Renal cortical epithelial cell (primary cell): ENCODE measurements at places on chromosomes 12 and 14. TPM values are rescaled to one million over a fixed set of nuclear protein-coding genes. Genes with fewer than 3 reads are reported as not detected.

The CPNE6 gene
- not detected in 2 replicates for total RNA-seq

The NKX2-8 gene
- total RNA-seq = not detected in 2 replicates

The CNTN1 gene
- 2.0 and 4.5 TPM in 2 replicates for total RNA-seq

The IFI27L1 gene
- 7.5 and 15.3 TPM in 2 replicates for total RNA-seq

The RNASE3 gene
- not detected in 2 replicates for total RNA-seq

The MFAP5 gene
- 0.85 and 3.3 TPM in 2 replicates for total RNA-seq

The LAG3 gene
- not detected in 2 replicates for total RNA-seq

The ACOT4 gene
- 2.7 and 6.3 TPM in 2 replicates for total RNA-seq

The ACAD10 gene
- total RNA-seq = 8.2 and 24.4 TPM in 2 replicates
